ENCODE measurements at places on chromosomes 11 and 22.

- no peak for DNase-seq
Measured at GRCh38 chr22:45998638-45999378, 21.8 kb upstream of the WNT7B start.

GRCh38 chr11:131954146-131954545 is 583.7 kb downstream of the NTM start:
- DNase-seq, result no peak

DNA sequence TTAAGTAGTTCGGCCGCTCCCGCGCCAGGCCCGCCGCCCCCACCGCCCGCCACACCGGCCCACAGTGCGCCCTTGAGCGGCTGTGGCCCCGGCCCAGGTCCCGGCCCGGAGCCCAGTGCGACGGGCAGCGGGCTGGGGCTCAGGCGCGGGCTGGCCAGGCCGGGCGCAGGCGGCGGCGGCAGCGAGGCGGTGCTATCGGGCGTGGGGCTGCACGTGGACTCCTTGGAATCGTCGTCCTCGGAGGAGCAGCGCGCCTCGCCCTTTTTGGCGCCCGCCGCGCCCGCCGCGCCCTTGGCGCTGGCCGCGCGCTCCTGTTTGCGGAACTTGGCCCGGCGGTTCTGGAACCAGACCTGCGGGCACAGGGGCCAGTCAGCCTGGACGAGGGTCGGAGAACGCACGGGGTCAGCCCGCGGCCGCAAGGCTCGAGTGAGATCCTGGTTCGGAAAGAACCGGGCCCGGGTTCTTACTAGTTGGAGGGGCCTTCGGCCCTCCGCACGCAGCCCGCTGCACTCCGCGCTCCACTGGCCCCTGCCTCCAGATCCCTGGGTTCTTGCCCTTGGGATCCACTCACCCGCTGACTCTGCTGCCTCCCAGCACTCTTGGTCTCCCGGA is 4.0 kb downstream of the PHOX2A start:
- DNase-seq, result no peak

- DNase-seq, result no peak
Measured at GRCh38 chr11:34114471-34114870, 9.0 kb downstream of the NAT10 start.
